ENCODE measurements at places on chromosomes 4 and X. TPM values are rescaled to one million over a fixed set of nuclear protein-coding genes. Genes with fewer than 3 reads are reported as not detected.

Gene ANKRD17
- total RNA-seq, result 51.8 TPM

DNA sequence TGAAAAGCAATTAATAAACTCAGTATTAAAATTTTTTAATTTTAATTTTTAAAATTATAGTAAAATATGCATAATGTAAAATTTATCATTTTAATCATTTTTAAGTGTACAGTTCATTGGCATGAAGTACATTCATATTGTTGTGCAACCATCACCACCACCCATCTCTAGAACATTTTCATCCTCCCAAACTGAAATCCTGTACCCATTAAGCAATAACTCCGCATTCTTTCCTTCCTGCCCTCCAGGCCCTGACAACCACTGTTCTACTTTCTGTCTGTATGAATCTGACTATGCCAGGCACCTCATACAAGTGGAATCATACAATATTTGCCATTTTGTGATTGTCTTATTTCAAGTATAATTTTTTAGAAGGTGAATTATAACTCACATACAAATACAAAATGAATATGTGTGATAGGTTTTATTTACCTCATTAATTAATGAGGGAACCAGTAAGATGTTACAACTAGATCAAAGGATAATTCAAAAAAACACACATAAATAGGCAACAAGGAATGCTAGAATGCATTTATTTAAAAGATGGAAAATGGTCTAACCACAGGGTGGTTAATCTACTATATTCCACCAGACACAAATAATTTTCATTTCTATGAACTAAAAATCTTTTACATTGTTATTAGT lies 13.1 kb upstream of the AFF1 start:
- H3K27me3 ChIP-seq, result no peaks in the 10 kb centered on the region
- DNase-seq, result no peak
- H3K27ac ChIP-seq, result no peak overlapping the region
- no peaks in the 10 kb centered on the region for H3K36me3 ChIP-seq

Gene KLF3
- total RNA-seq, result 127 TPM

- no peaks in the 10 kb centered on the region for H3K4me1 ChIP-seq
- DNase-seq, result no peak
- H3K27ac ChIP-seq, result no peak overlapping the region
- no peaks in the 10 kb centered on the region for H3K27me3 ChIP-seq
- no peaks in the 10 kb centered on the region for H3K36me3 ChIP-seq
These were observed 49.6 kb downstream of the DKK2 start for GRCh38 chr4:106986486-106986885.

Gene CLIC2
- total RNA-seq, result 0.72 TPM

Gene JAKMIP1
- 4.5 TPM for total RNA-seq

- no peak overlapping the region for H3K4me3 ChIP-seq
- DNase-seq, result no peak
- H3K27me3 ChIP-seq, result no peaks in the 10 kb centered on the region
- H3K4me1 ChIP-seq, result no peaks in the 10 kb centered on the region
These were observed 239.0 kb upstream of the HTR2C start for GRCh38 chrX:114344756-114345349.

GRCh38 chr4:138890891-138891570 lies 124.5 kb upstream of the NOCT start:
- DNase-seq, result no peak
- no peaks in the 10 kb centered on the region for H3K36me3 ChIP-seq
- no peak overlapping the region for H3K4me3 ChIP-seq
- no peaks in the 10 kb centered on the region for H3K27me3 ChIP-seq
- no peaks in the 10 kb centered on the region for H3K4me1 ChIP-seq
- no peak overlapping the region for H3K27ac ChIP-seq

Gene MGAT4D
- total RNA-seq, result not detected

DNA sequence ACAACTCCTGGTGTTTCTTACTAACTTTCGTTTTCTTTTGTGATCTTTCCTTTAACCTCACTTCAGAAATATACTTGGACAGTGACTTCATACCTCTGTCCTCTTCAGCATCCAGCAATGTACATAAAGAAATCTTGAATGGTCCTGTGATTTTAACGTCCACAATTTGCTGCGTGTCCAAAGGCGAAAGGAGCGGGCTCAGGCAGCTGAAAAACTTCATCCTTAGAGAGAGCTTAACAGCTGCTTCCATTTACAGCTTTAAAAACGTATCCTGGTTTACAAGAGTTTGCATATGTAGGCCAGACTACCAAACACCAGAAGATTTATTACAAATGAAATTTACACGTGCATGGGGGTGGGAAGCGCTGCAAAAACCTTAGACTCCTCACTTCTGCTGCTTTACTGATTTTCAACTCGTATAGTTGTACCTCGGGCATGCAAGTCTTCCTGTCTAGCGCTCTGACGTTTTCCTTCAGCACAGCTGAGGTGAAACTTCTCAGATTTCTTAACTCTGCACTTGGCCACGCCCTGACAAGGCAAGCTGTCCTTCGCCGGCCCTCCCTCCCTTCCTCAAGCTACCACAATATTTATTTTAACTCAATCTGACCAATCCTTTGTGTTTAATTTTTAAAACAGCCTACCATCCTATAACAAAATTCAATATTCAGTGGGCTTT lies 406.4 kb downstream of the FAM47A start:
- no peaks in the 10 kb centered on the region for H3K4me1 ChIP-seq
- peaks cover 2% of the 10 kb centered on the region for H3K27me3 ChIP-seq
- no peaks in the 10 kb centered on the region for H3K36me3 ChIP-seq
- H3K27ac ChIP-seq, result no peak overlapping the region
- no peak overlapping the region for H3K4me3 ChIP-seq

DNA sequence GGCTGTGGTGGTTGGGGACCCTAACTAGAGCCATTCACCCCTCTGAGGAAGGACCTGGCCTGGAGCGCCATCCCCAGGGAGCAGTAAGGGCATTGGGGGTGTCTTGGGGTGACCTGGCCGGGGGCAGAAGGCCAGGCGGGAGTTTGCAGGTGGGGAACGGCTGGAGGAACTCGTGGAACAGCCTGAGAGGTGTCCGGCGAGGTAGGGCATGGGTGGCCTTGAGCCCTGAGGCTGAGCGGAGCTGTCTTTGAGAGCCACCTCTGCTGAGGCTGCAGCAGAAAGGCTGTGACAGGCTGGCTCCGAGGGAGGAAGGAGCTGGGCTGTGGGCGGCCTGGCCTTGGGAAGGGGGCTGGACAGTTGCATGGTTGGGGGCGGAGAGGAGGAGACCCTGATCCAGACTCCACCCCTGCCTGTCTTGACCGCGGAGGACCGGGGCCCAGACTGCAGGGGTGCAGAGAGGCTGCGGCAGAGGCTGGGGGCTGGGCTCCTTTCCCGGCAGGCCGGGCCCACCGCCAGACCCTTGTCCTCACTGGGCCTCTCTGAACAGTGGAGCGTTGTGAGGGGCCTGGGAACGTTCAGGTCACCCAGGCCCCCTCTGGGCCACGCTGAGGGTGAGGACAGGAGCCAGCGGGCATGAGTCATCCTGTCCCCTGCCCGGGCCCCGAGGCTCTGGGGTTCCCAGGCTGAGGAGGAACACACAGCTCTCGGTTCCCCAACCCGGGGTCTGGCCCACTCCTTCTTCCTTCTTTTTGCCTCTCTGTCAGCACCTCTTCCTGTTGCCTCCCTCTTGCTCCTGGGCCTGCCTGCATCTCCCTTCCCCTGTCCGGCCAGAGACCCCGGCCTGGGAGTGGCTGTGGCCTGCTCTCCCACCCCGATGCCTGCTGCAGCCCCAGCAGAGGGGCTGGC lies 8.1 kb downstream of the SH3BP2 start:
- no peaks in the 10 kb centered on the region for H3K36me3 ChIP-seq
- H3K27ac ChIP-seq, result peak overlapping the region; percentile 23
- H3K4me3 ChIP-seq, result no peak overlapping the region
- no peak for DNase-seq
- H3K4me1 ChIP-seq, result peaks cover 67% of the 10 kb centered on the region

Gene FABP2
- total RNA-seq, result not detected

DNA sequence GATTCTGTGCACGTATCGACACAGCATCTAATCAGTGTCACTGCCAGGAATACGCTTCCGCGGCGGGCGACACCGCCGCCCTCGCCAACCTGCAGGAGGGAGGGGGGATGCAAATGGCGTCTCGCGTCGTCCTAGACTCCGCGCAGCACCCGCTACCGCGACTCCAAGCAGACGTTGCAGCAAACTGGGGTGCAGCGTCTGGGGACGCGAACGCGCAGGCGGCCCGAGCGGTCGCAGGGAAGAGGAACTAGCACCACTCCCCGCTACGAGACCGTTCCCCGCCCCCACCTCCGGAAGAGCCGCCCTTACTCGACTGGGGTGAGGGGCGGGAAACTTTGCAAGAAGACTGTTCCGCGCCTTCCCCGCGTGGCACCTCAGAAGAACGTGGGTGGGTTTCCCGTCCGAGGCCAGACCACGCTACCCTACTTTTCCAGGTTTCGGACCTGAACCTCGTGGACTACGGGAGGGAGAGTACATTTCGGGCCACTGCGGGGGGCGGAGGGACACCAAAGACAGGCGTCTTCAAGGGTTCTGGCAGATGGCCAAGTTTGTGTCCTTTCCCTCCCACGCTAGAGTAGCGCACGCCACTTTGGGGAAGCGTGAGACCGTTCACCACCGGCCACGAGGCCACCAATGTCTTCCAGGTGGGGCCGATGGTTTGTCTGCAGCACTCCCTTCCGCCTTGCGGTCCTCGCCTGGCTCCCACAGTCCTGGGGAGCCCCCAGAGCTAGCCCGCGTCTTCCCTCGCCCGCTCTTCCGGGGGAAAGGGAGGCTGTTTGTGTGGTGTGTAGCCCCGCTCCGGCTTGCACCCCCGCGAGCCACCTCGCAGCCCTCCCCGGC lies 78.0 kb upstream of the BCOR start:
- H3K27ac ChIP-seq, result peak overlapping the region; percentile 98
- H3K4me3 ChIP-seq, result peak overlapping the region; percentile 78
- H3K4me1 ChIP-seq, result peaks cover 55% of the 10 kb centered on the region
- peak; percentile 73 for DNase-seq
- H3K27me3 ChIP-seq, result no peaks in the 10 kb centered on the region

Gene CNKSR2
- total RNA-seq, result 10.4 TPM
